Thymus (tissue), 14 donors: ENCODE measurements at places on chromosomes 1 and 21.
A peak's percentile ranks its signal among the peaks of the same experiment; 100 is the strongest.

DNA sequence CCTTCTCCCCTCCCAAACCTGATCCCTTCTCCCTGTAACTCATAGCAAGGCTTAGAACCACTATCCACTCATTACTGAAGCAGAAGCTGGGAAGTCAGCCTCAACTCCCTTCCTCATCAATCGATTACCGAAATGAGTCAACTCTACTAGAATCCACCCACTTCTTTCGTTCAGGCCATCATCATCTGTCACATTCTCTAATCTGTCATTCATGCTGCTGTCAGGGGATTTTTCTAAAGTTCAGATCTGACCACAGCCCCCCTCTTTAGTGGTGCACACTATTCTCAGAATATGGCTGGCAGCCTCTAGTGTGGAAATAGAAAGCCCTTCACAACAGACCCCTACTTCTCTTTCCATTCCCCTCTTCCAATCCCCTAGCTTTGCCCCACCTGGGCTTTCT lies 5.1 kb downstream of the NT5C1A start:
- DNase-seq: no peak

- no peak for DNase-seq
Observed at GRCh38 chr1:20430355-20431175, 55.4 kb downstream of the CAMK2N1 start.

GRCh38 chr1:26922431-26922729 lies 837 bp downstream of the NUDC start:
- no peak for DNase-seq

DNA sequence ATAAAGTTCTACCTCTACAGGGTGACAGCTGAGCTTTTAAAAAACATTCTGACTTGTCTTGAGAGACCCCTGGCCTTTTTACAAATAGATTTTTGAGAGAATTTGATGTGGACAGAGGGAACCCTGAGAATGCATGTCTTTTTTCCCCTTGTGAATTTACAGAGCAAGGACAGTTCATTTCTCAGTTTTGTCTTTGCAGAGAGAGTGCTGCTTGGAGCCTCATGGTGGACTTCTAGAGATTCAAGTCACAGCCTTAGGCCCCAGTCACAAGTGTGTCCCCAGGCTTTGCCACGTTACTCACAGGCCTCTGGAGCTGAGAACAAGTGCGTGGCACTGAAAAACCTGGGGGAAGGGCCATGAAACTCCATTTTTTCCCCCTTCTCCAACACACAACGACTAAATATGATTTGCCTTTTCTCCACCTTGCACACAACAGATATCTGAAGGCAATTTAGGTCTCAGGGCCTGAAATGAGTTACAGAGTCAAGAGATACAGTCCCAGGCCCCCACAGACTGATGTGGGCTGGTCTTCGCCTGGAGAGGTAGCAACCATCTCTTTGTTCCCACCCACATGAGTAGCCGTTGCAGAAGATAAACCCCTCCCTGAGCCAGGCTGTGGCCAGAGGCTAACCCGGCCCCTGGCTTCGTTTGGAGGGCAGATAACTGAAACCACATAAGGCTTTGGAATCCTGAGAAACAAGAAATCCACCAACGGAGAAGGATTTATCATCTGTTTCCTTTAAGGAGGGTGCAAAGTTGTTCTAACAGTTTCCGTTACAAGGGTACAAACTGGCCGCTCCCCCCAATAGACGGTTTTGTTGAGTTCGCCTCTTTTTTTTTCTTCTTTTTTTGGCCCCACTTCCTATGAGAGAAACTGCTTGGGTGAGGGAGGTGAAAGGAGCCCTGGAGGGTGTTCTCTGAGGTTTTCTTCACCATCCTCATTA lies 1.0 kb upstream of the PIGV start:
- DNase-seq: peak; percentile 29

DNA sequence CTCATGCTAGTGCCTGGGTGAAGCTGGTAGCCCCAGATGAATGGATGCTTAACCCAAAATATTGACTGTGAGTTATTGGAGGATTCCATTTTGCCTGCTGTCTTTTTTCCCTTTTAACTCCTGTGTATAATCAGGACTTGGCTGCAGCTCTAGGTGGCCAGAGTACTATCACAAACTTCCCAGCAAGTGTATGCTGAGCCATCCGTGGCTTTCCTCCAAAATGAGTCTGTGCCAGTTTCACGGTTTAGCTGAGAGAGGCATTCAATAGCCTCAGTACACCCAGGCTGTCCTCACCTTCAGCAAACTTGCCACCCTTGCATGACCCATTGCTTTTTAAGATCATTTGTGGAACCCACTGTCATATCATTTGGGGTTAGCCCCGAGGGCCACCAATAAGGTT lies 5.3 kb upstream of the DPT start:
- DNase-seq: no peak

DNA sequence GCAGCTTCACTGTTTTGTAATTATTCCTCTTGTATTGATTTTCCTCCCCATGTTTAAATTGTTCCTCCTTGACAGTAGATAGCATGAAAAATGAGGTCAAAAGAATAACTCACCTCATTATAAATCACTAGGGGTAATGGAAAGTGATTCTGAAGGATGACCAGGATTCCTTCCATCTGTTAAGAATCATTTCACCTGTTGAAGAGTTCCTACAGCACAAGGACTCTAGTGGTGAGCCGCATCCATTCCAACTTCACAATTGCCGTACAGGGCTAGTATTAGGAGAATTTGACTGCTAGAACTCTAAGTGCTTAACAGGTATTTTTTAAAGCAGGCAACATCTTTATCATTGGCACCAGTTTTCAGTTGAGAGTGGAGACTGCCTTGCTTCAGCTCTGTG lies 13.7 kb downstream of the PPP1R12B start:
- no peak for DNase-seq

GRCh38 chr1:201515895-201516294 lies 9.0 kb upstream of the CSRP1 start:
- no peak for DNase-seq

DNA sequence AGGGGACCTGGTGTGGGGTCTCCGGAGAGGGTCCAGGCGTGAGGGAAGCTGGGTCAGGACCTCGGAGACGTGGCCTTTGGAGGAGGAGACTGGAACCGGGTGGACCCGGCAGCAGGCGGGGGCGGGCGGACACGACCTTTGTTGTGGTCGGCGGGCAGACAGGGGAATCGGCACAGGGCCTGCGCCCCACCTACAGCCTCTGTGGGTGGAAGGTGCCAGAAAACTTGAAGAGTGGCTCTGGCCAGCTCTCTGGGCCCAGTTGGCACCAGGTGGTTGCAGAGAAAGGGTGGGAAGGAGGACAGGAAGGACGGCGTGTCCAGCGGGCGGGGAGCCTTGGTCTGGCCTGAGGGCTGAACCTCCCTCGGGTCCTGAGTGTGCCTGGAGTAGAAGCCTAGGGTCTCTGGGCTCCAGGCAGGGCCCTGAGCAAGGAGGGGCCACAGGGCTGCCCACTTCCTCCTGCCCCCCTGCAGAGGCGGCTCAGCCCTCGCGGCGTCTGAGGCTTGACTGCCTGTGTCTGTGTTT lies 7.7 kb upstream of the TTLL10 start:
- DNase-seq: no peak

DNA sequence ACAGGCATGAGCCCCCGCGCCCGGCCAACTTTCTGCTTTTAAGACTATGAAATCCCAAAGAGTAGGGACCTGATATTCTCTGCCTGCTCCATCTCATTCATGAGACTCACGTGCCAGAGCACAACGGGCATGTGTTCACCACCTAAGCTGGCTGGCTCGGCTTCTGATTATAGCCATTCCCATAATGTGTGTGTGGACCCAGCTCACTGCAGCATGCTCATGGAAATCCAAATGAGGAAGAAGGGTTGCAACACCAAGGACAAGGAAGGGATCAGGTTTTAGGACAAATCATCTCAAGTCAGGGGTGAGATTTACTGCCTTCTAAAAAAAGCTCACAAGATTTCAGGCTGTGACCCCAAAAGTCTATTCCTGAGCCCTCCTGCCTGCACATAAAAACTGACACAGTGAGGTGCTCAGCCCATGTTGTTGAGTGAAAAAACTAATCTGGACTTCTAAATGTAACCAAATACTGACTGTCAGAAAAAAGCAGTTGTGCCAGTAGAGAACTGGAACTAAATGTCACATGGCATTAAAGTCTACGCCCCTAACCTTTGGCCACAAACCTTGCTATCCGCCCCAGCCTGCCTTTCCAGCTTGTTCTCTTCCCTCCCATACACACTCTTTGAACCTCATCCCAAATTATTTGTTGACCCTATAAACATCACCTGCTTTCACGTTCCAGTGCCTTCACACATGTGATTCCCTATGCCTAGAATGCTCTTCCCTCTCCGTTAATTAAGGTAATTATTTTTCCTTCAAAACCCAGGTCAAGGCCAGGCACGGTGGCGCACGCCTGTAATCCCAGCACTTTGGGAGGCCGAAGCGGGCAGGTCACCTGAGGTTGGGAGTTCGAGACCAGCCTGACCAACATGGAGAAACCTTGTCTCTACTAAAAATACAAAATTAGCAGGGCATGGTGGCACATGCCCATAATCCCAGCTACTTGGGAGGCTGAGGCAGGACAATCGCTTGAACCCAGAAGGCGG lies 9.1 kb upstream of the COA7 start:
- no peak for DNase-seq

DNA sequence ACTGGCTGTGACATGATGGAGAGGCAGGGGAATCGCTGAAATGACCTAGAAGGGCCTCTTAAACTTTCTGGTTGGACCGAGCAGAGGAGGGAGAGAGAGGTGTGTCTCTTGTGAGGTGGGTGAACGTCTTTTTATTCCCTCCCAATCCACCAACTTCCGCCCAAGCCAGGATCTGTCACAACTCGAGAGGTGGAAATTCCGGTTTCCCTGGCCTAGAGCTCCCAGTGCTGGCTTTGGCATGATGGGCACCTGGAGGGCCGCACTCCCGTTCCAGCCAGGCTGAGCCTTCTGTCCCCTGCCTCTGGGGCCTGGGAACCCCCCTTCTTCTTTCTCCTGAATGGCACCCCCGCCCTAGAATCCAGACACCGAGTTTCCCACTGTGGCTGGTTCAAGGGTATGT lies at the start of gene SEMA4A:
SEMA4A (plus strand) TSS at position 224 of the 400 bp plus-strand sequence. CDS start 994 bp downstream, outside the sequence.
- DNase-seq: no peak

- no peak for DNase-seq
Observed at GRCh38 chr1:216997831-216998230, 274.6 kb upstream of the ESRRG start.

DNA sequence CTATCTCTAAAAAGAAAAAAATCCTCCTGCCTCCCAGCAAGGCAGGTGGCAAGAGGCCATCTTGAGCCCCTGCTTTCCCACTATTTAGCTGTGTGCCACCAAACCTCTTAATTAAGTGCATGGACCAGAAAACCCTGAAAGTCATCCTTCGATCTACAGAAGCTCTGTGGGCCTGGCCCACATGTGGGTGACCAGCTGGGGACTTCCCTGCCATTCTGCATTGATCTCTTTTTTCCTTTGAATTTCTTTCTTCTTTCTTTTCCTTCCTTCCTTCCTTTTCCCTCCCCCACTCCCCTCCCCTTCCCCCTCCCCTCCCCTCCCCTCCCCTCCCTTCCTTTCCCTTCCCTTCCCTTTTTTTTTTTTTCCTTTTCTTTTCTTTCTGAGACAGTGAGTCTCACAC lies 38.0 kb downstream of the KIF21B start:
- DNase-seq: no peak

- DNase-seq: no peak
Observed at GRCh38 chr1:208326033-208326432, 81.8 kb upstream of the PLXNA2 start.

GRCh38 chr1:214700437-214700836 lies 97.4 kb downstream of the CENPF start:
- no peak for DNase-seq
